Left colon (tissue), 2 donors: ENCODE measurements at places on chromosomes 6 and 20.

DNA sequence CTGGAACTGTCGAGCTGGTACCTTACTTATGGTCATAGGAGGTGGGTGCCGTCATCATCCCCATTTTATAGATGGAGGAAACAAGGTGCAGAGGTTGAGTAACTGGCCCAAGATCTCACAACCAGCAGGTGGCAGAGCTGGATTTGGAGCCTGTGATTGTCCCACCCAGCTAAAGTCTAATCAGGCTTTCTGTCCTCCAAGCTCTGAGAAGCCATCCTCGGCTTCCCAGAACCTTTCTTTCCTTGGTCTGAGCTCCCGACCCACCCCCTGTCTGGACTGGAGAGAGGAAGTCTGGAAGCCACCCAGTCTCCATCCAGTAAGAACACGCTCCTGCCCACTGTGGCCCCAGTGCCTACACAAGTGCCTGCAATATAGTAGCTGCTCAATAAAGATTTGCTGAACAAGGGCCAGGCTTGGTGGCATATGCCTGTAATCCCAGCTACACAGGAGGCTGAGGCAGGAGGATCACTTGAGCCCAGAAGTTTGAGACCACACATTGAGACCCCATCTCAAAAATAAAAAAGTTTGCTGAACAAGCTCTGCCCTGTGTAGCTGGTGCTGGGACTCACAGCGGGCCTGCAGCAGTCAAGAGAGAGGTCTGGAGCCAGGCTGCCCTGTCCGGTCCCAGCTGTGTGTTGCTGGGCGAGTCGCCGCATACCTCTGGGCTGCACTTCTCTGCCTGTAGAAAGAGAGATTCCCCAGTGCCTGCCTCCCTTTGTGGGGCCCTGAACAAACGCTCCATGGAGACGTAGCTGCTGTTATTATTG lies 32.5 kb upstream of the DLGAP4 start:
- no peak for DNase-seq

GRCh38 chr6:38413102-38413800 lies 226.5 kb downstream of the BTBD9 start:
- no peak for DNase-seq

DNA sequence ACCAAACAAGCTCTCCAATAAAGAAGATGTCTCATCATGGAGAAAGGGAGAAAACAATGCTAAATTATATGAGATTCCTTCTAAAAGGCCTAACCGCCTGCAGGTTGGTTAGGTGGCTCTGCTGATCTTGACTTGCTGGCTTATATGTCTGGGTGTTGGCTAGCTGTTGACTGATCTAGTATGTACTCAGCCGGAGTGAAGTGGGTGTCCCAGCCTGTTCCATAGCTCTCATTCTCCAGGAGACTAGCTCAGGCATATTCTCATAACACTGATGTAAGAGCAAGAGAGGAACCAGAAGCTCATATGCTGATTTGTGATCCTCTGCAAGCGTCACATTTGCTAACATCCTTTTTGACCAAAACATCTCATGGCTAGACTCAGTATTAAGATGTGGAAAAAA lies 473.0 kb downstream of the BMP2 start:
- no peak for DNase-seq

DNA sequence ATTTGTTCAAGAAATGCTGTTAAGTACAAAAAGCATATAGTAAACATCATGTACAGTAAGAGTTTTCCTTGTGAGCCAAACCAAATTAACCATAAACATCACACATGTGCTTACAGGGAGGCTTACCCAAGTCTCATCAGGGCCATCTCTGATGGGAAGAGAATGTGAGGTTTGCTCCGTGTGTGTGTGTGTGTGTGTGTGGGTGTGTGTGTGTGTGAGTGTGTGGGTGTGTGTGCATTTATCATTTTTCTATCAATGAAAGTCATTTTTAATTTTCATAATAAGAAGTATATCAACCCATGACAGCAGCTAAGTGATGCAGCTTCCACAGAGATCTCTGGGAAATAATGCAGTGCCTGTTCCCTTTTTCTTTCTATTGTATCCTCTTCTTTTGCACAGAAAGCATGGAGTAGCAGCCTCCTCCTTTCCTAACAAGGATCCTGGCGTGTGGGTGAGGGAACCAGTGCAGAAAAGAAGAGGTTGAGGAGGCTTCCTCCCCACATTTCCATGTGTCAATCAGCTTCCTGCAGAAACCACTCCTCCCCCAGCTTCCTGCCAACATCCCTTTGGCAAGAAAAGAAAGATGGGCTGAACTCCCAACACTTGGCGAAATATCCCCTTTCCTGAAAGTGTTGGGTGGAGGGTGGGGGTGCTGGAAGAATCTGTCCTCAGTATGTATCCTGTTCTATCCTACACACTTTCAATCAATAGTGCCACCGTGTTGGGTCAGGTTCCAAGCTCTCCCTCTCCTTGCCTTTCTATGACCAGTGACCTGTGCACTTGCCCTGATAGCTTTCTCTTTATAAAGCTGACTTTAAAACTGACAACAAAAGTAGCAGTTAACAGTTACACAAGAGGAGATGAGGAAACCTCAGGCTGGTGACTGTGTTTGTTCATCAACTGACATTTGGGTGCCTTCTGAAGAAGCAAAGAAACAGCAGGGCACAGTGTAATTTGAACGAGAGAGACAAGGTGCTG lies 251.8 kb upstream of the CITED2 start:
- no peak for DNase-seq

GRCh38 chr6:44667226-44667625 lies 279.7 kb downstream of the CDC5L start:
- no peak for DNase-seq

DNA sequence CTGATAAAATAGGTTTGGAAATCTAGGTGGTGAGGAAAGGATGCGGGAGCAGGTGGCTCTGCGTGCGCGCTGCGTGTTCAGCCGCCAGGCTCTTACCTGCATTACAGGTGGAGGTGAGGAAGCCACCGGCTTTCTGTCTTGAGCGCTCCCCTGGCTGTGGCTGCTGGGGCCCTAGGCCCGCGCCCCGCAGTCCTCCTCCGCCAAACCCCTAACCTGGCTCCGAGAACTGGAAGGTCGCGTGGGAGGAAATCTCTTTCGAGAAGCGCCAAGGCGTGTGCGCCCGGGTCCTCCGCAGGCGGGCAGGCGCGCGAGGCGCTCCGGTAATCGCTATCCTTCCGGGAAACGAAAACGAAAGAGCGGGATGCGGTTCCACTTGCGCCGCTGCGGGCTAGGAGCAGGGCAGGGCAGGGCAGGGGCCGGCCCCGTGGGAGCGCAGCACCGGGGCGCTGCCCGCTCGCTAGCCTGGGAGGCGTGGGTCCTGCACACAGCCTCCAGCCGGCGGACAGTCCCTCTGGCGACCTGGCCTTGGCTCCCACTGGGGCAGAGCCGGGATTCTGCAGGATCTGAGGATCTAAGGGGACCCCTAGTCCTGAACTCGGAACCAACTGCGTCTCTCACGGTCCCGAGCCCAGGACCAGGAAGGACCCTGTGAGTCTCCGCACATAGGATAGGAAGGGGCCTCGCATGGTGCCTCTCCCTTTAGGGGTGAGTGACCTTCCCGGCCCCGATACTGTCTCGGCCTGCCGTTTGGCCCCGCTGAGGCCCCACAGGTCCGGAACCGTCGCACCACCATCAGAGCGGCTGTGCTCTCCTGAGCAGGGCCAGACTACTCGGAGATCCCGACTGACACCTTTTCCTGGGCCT lies at the start of gene ETV7:
Gene ETV7, minus strand, starts transcription at position 230 of the 864 bp plus-strand sequence. Its CDS starts 128 bp downstream, at position 102.
- peak; percentile 67 for DNase-seq

DNA sequence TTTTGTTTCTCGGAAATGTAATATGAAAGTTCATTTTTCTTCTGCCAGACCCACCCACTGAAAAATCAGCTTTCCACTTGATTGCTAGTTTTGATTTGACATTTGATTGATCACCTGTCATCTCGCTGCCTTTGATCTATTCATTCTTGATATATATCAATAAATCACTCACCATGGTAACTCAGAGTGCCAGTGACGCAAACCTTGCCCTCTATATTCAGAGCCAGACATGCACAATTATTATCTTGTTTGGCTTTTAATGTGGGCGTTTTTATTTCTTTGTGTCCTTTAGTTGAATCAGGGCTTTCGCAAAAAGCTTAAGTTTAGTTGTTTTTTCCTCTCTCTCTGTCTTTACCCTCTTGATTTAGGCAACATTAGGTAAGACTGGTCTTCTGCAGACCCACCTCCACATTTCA lies 2.0 kb downstream of the TSHZ2 start:
- DNase-seq, result no peak

DNA sequence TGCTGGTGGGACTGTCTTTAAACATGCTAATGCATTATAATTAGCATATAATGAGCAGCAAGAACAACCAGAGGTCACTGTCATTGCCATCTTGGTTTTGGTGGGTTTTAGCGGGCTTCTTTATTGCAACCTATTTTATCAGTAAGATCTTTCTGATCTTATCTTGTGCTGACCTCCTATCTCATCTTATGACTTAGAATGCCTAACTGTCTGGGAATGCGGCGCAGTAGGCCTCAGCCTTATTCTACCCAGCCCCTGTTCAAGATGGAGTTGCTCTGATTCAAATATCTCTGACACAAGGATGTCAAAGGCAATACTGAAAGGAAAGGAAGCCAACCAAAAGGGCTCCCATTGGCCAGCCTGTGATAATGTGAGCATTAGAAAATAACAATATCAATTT lies 29.8 kb upstream of the SEC63 start:
- no peak for DNase-seq

- no peak for DNase-seq
Measured at GRCh38 chr20:10642856-10643559, 30.8 kb downstream of the JAG1 start.

- DNase-seq, result no peak
Measured at GRCh38 chr6:103193413-103193812, 1666.3 kb downstream of the HACE1 start.

DNA sequence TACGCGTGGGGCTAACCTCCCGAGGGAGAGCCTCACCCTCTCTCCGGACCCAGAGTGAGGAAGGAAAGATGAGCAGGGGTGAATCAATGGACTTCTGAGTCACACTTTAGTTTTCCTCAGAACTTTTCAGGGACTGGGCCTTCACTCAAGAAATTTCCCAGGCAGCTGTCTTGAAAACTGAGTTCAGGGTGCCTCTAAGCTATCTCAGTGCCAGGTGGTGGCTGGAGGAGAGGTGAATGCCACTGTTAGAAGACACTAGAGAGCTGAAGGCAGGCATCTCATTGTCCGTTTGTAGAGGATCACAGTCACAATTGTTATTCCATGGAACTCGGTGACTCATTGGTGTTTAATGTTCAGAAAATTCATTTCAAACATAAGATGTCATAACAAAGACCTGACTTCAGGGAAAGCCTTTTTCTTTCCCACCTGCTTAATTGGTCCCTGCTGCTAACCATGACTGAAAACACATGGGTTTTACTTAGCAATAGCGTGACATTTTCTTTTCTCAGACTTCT lies 5.3 kb upstream of the SERPINB6 start:
- no peak for DNase-seq

DNA sequence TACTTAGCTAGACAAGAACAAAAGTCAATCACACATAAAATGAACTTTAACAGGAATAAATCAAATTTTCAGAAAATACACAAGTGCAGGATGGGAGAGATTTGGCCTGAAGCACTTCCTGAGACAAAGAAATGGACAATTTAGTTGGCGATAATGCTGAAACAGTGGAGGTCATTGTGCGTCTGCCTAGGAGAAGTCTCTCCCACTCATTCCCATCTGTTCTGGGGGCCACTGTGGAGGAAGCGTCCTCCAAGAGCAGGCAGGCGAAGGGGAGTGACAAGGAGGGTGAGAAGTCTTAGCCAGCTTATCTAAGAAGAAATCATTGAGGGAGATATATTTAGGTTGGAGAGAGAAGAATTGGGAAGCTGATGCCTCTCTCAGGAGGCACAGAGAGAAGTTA lies 10.2 kb upstream of the TMEM242 start:
- no peak for DNase-seq

DNA sequence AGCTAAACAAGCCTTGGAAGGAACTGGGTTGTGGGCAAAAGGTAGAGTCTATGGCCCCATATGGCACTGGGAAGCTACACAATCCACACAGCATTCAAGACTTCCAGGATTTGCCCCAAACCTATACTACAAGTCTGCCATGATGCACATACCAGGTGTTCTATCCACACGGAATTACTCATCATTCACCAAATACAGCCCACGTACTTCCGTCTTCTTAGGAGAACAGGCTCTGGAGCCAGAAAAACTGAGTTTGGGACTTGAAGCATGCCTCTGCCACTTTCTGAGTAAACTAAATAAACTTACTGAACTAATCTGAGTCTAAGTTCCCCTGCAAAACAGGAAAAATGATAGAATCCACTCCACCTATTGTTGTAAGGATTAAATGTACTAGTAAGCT lies 28.6 kb downstream of the RIMS4 start:
- no peak for DNase-seq
